Erythroblast (primary cell): ENCODE measurements at places on chromosomes 2 and 18.
A peak's percentile ranks its signal among the peaks of the same experiment; 100 is the strongest.

DNA sequence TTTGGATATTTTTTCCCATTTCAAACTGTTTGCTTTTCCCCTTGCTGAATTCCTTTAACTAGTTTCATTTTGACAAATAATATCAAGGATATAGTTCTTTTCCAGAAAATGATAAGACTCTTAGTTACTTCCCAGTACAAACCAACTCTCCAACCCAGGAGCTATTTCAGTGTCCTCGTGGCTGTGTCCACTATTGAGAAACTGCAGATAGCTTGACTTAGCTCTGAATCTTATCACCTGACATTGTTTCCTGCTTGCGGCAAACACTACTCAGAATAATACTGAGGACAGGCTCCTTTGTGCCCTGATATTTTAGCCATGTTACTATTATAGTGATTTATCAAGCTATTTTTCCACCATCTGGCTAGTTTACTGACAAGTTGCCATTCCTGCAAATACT is 74.6 kb downstream of the KLF7 start:
- DNase-seq = no peak

DNA sequence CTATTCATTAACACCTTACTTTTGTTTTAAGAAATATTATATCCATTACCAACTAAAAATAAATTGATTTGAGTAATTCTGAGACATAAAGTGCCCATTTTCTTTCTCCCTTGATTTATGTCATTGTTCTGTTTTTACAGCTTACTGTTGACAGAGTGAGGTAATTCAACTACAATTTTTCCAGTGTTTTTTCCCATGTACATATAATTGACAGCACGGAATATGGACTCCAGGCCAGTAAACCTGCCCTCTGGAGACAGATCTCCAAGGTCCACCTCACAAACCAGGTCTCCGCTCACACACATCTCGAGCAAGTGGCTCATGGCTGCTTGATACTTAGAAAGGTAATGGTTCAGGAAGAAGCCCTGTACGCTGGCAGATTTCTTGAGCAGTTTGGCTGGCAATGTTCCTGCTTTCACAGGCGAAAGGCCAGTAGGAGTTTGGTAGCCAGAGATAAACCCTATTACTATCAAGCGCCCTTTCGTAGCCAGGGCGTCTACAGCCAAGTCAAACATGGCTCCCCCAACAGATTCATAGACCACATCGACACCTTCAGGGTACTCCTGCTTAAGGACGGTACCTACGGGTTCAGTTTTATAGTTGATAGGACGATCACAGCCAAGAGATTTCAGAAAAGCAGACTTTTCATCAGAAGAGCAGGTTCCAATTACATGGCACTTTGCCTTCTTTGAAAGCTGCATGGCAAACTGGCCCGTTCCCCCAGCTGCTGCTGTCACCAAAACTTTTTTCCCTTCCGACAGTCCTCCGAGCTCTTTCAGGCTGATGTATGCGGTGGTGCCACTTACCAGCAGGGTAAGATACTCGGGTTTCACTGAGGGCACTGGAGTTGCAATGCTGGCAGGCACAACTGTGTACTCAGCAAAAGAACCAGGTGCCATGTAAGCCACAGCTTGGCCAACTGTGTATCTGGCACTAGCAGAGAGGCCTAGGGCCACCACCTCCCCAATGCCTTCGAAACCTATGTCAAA is 7.4 kb downstream of the PTGR3 start:
- DNase-seq = no peak

- DNase-seq = no peak
Observed at GRCh38 chr18:62107881-62108280, 79.0 kb downstream of the PIGN start.

DNA sequence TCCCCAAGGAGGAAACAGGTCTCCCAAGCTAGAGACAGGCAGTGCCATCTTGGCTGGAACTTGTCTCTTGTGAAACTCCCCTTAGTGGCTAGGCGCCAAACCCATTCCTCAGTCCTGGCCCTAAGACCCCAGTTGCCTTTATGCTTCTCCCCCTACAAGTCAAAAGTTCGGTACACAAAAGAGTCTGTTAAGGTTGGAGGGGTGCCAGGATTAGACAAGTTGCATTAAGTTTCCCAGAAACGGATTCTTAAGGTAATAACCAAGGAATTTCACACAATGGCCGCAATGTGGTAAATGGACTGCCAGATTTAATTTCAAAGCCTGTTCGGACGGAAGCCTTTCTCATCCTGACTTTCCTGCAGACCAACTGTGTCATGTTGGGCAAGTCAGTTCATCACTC is 80.7 kb downstream of the CCBE1 start:
- DNase-seq = no peak

DNA sequence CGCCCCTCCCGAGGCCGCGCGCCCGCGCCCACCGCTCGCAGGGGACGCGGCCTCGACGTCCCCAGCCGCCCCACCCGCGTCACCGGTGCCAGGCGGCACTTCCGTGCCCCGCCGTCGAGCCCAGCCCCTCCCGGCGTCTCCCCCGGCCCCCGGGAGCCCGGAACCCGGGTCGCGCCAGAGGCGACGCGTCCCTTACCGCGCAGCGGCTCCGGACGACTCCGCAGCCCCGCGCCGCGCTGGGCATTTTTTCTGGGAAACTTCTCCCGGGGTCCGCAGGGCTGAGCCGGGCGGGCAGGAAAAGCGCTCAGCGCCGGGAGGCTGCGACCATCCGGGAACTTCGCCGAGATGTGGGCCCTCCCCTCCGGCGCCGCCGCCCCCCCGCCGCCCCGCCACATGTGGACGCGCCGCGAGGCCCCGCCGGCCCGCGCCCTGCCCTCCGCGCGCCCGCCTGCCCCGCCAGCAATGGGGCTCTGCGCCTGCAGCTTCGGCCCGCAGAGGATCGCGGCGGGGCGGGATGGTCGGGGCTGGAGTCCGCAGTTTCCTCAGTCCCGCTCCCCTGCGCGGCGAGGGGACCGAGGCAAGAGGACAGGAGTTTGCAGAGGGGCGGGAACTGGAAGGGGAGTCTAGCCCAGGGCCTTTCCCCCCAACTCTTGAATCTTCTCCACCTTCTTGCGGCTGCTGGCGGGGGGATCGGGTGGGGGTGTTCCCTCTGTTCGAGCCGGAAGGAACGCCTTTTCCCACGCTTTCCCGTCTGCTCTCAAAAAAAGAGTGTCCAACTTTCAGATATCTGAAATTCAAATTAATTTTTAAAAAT is 81.5 kb downstream of the CHRNA1 start:
- DNase-seq = peak; percentile 45

- no peak for DNase-seq
Observed at GRCh38 chr2:66691031-66691965, 256.4 kb downstream of the MEIS1 start.

- DNase-seq = no peak
Observed at GRCh38 chr18:59627414-59627813, 69.8 kb downstream of the CCBE1 start.

GRCh38 chr2:219495531-219496122 is 3.1 kb upstream of the GMPPA start:
- peak; percentile 79 for DNase-seq

GRCh38 chr18:44895176-44895798 is 214.6 kb downstream of the SETBP1 start:
- peak; percentile 47 for DNase-seq

DNA sequence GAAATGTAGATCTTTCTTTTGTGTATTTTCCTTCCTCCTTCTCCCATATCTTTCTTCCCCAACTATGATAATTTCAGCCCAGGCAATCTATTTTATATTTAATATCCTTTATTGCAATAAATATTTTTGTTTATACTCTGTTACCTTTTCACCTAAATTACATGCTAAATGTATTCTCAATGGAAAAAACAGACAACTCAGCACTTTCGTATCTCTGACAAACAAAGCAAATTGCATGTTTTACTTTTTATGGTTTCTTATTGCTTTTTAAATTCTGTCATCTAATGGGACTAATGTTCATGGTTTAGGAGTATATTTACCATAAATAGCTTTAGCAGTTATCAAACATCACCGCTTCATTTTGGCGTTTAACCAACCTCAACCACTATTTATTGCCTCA is 74.0 kb downstream of the LRP1B start:
- no peak for DNase-seq

DNA sequence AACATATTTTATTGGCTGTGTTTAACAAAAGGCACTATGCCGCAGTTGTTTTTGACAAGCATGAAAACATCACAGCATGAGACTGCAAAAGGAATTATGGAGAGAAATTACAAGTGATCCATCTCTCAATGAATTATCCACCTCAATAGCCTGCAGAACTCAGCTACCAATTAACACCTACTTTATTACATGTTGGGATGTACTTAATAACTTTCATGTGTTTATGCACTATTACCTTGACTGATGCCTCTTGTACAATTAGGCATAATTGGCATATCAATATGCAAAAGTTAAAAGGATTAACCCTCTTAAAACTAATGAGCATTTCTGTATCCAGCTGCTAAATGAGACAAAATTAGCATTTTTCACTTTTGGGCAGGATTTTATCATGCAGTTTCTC is 27.8 kb downstream of the ARHGAP15 start:
- DNase-seq = no peak
